Stimulated activated CD8-positive, alpha-beta memory T cell treated with anti-CD3 and anti-CD28 coated beads, Interleukin-7, amount 100 ng/mL, for 48 hours (primary cell): ENCODE measurements at places on chromosomes 12 and 14.

DNA sequence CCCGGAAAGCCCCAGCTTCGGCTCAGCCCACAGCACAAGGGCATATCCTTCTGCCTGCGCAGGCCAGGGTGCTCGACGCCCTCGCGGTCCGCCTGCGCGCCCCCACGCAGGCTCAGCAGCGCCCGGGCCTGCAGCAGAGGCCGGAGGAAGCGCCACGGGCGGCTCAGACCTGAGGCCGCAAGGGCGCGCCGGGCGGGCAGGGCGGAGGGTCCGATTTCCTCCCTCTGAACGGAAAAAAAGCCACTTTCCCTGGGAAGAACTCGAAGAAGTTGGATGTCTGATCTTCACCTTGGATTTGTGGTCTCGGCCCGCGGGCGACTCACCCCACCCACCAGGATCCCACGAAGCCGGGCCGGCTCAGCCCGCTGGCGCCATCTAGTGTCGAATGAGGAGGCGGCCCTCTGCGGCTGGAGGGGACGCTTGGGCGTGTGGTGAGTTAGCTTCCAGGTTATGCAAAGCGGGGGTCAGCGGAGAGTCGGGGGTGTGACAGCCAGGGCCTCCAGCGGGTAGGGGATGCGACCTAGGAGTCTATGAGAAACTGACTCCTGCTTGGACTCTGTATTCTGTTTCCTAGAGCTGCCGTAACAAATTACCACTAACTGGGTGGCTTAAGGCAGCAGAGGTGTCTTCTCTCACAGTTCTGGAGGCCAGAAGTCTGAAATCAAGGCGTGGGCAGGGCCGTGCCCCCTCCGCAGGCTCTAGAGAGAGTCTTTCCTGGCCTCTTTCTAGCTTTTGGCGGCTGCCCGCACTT lies 40.0 kb upstream of the SRSF5 start:
- peak; percentile 53 for DNase-seq

DNA sequence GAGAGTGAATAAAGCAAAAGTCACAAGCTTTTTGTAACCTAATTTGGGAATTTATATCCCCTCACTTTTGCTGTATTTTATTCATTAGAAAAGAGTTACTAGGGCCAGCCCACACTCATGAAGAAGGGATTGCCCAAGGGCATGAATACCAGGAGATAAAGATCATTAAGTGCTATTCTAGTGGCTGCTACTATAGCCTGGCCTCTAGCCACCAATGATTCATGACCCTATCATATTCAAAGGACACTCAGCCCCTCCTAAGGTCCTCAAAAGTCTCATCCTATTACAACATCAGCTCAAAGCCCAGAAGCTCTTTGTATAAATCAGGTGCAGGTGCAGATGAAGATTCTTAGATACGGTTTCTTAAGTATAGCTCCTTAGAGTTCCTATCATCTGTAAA lies 518.1 kb downstream of the TRHDE start:
- no peak for DNase-seq

DNA sequence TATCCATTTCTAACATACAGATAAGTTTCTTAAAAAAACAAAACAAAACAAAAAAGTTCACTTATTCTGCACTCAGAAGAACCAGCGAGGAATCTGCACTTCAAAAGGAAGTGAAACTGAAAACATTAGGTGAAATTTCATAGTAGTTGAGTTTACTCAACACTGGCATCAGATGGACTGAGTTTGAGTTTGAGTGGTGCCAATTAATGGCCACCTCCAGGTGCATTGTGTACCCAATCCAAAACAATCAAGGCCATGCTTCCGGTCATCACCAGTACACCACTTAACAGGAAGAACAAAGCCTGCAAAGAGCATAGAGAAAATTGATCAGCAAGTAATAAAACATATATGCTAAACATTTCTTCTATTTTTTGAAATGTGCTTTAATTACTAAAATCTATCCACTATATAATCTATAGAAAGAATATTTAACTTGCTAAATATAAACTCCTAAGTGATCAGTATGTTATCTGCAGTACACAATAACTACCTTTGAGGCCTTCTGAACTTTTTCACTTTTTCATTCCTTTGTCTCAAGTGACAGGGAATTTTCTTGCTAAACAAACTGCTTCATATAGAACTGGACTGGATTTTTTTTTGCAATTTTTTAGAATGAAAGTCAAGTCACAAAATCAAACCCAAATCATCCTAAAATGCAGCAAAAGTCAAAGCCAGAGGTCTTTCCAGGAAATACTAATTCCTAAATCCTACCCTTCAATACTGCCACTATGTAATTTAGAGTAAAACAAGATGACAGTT lies 11.5 kb downstream of the SLC38A2 start:
- no peak for DNase-seq

DNA sequence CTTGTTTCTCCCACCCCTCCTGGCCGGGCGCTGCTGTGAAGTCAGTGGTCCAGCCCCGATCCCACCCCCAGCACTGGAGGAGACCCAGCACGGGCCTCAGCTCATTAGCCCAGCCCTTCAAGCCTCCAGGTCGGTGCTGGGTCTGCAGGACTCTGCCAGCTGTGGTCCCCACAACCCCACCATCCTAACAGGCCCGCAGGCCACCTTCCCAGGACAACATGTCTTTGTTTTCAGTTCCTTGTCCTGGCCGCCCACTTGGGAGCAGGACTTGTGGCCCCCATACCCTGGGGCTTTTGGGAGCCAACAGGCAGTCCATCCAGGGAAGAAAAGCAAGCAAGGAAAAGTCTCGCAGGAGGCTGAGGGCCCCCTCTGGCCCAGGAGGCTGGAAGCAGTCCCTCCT lies 60.0 kb downstream of the HRK start:
- DNase-seq: no peak

GRCh38 chr12:109387425-109388166 lies 39.9 kb downstream of the MYO1H start:
- DNase-seq: no peak

GRCh38 chr12:117403586-117404139 lies 42.2 kb upstream of the NOS1 start:
- no peak for DNase-seq
